ENCODE measurements at places on chromosomes 1 and 21.

- no peak for DNase-seq
These were observed 69.7 kb downstream of the RUNX1 start for GRCh38 chr21:34979383-34979782.

- no peak for DNase-seq
These were observed 30.7 kb downstream of the TUFT1 start for GRCh38 chr1:151570819-151571218.

DNA sequence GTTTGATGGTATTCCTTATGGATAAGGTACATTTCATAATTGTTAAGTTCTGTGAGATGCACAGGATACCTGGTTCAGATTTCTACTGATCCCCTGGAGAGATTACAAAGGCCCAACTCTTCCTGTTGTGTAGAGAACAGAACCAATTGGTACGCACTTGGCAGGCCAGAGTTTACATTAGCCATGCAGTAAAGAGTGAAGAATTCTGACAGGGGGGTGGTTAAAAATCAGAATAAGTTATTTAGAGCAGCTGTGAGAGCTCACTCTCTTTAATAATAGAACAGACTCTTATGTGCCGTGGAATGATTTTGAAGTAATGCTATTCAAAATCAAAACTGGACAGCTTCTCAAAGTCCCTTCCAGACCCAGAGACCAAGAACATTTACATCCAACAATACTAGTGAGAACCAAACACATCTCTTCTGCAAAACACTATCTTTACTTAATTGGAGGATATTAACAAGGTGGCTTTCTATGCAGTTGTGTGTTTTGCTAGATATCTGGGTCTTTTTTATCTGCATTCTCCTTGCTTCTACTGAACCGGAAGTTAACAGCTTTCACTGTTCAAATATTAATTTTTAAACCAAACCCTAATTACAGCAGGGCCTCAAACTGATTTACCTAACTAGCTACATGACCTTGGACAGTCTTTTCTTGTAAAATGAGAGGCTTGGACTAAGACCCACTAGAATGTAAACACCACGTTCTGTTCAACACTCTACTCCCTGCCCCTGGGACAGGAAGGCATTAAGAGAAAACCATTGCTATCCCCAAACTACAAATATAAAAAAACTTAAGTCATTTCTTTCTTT lies 4.0 kb downstream of the USP24 start:
- no peak for DNase-seq

- DNase-seq: no peak
These were observed 50.7 kb downstream of the KMO start for GRCh38 chr1:241582921-241583321.

GRCh38 chr1:218896202-218896601 lies 277.5 kb upstream of the LYPLAL1 start:
- no peak for DNase-seq

- DNase-seq: no peak
These were observed 576.1 kb upstream of the ZRANB2 start for GRCh38 chr1:71656902-71657301.

DNA sequence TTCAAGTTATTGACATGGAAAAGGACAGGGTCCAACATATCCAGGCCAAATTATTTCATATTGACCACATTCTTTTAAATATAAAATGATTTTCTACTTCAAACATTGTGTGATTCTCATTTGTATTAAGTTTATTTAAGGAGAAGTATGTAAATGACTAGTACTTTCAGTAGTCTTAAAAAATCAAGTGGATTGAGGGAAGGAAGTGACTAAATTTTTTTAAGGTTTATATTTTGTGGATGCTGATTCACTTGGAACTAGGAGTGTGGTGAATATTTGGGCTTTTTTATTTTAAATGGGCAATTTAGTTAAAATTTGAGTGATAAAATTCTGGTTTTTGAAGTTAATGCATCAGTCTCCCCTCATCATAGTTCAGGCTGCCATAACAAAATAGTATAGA lies 10.1 kb downstream of the PRRC2C start:
- DNase-seq: no peak

DNA sequence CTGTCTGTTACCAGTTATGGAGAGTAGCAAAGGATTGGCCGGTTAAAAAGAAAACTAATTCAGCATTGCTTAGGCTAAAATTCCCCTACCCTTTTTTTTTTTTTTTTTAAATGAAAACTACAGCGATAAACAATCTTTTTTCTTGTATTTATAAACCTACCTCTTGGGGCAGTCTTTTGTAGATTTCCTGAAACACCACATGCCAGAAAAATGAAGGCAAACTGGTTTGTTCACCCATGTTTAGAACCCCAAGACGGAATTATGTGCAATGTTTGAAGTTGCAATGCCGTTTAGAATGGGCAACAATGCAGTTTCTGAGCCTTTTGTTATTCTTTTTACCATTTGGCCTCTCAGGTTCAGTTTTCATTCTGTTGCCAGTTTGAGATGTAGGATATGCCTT lies 59.1 kb downstream of the PRDM2 start:
- no peak for DNase-seq

DNA sequence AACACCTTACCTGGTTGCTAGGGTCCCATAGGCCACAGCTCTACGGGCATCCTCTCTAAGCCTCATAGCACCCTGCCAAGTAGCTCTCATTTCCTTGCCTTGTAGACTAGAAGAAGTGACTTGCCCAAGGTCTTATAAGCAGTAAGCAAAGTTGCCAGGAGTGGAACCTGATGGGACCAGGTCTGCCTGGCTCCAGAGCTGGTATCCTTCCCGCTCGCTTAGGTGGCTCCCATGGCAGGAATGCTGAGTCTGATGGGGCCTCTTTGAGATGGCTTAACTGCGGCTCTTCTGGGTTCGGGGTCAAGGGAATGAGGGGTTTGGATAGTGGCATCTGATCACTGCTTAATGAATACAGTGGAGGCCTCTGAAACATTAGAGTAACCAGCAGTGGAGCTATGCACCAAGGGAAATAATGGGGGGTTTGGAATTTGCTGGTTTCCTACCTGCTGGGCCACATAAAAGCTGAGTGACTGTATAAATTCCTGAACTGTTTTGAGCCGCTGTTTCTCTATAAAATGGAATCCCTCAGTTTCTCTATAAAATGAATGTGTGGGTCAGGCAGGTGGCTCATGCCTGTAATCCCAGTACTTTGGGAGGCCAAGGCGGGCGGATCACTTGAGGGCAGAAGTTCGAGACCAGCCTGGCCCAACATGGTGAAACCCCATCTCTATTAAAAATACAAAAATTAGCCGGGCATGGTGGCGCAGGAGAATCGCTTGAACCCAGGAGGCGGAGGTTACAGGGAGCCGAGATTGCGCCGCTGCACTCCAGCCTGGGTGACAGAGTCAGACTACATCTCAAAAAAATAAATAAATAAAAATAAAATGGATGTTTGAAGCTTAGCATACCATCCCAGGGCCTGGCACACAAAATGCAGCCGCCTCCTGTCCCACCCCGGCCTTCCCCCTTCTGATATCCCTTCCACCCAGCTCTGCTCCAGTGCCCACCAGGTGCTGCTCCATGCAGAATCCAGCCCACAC lies 12.4 kb downstream of the FAM151A start:
- no peak for DNase-seq

- no peak for DNase-seq
These were observed 102.8 kb upstream of the WNT4 start for GRCh38 chr1:22245726-22246125.

DNA sequence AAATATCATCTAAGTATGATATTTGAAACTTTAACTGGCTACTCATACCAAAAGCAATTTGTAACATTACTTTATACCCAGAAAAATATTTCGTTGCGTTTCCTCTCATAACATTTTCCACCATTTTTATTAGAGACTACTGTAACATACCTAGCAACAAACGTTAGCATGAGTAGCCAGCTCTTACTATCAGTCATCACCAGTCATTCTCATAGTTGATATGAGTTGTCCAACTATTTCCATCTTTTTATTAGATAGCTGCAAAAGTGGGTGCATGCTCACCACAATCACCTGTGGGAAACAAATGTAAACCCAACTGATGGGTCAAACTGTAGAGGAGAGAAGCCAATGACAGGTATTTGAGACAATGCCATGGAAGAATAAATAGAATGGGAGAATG lies 114.6 kb downstream of the AKT3 start:
- DNase-seq: no peak

DNA sequence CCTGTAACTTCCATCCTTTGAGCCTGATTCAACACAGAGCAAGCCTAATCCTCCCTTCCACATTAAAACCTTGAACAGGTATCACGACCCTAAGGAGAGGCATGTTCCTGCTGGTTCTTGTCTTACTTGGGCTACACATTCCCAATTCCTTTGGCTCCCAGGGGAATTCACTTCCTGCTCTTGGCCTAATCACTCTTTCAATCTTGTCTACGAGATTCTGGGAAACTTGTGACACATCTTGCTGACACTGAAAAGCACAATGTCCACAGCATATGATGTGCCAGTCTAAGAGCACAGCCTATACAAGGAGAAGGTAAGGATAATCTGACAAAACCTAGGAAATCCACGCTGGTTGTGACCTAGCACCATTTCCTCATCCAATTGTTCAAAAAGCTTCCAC lies 163.9 kb downstream of the GABPA start:
- DNase-seq: no peak

- no peak for DNase-seq
These were observed 2102.9 kb downstream of the NCAM2 start for GRCh38 chr21:23101111-23101510.

GRCh38 chr1:226710501-226710900 lies 28.6 kb downstream of the ITPKB start:
- no peak for DNase-seq

- no peak for DNase-seq
These were observed 120.0 kb upstream of the RRP15 start for GRCh38 chr1:218164930-218165700.
